ENCODE measurements at places on chromosomes 2 and 18.
A peak's percentile ranks its signal among the peaks of the same experiment; 100 is the strongest.

- DNase-seq: no peak
Observed at GRCh38 chr18:79187532-79188277, 118.5 kb downstream of the ATP9B start.

GRCh38 chr18:43279015-43279744 is 1.9 kb upstream of the SYT4 start:
- no peak for DNase-seq

DNA sequence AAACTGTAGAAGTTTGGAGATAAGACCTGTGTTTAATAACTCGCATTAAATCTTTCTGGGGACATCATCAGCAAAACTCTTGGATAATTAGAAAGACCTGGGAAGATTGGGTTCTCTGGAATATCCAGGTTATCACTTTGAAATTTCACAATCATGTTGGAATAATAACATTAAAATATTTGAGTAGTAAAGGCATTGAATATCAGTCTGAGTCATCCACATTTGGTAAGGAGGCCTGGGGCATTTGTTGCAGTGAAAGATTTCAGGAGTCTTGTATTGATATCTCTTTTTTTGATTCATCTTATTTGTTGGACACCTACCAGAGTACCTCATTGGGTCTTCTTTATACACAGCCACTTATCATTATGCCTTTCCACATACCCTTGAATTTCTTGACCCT is 95.9 kb downstream of the EPB41L5 start:
- no peak for DNase-seq

- no peak for DNase-seq
Observed at GRCh38 chr2:79114797-79115494, 5.3 kb upstream of the REG1A start.

GRCh38 chr2:186256540-186256939 is 229.5 kb upstream of the ZC3H15 start:
- no peak for DNase-seq

GRCh38 chr2:28117104-28117596 is 226.6 kb downstream of the BABAM2 start:
- peak; percentile 45 for DNase-seq

GRCh38 chr2:195672674-195673073 is 15.6 kb downstream of the SLC39A10 start:
- no peak for DNase-seq

- DNase-seq: no peak
Observed at GRCh38 chr2:145166731-145167302, 646.9 kb upstream of the ZEB2 start.

DNA sequence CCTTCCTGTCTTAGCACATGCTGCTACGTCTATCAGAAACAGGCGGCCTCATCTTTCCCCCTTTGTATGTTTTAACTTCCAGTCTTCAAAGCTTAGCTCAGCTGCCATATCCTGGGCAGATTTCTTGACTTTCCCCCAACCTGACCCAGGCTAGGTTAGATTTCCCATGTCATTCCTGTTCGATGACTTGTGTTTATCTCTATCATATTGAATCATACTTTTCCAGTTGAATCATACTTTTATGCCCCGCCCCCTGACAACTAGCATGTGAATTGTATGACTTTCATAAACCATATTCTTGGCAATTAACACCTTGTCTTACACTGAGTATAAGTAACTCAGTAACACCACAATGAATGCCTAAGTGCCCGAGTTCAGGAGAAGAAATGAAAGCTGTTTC is 128.3 kb downstream of the CYRIA start:
- no peak for DNase-seq

DNA sequence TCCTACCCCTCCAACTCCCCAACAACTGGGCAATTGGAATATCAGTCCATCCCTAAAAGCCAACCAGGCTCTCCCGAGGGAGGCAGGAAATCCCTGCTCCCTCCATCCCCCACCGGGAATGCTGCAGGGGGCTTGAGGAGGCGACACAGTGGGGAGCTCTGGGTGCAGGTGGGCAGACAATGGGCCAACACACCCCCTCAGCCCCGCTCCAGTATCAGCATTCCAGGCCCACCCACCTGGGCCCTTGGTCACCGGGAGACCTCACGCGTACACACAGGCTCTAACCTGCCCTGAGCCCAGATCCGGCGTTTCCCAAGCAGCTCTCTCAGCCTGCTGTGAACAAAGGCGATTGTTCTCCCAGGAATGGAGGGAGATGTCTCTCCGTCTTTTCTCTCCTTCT is 37.6 kb upstream of the FZD7 start:
- DNase-seq: no peak

DNA sequence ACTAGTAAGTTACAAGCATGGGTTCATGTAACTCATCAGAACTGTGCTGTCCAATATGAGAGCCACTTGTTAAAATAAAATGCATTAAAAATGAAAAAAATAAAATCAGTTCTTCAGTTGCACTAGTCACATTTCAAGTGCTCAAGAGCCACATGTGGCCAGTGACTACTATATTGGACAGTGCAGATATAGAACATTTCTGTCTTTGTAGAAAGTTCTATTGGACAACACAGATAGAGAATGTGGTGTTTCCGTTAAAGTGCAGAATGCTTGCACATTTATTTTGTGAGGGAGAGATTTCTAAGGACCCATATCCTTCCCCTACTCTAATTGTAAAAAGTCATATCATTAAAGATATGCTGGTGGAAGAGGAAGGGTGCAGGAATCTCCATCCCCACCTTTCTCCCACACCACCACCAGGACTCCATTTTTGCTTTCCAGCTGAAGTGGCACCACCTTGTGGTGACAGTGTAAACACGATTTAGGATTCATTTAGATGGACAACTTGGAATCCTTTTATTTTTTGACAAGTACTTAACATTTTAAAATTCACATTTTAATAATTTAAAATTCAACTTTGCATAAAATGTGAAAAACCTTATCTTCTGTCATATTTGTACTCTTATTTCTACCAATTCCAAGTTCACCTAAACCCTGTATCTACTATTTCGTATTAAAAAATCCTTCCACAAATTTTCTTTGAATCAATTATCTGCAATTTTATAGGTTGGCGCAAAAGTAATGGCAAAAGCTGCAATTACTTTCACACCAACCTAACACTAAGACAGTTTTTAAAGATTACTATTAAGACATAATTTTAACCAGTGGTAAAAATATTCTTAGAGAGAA is 9.4 kb upstream of the CD302 start:
- no peak for DNase-seq

DNA sequence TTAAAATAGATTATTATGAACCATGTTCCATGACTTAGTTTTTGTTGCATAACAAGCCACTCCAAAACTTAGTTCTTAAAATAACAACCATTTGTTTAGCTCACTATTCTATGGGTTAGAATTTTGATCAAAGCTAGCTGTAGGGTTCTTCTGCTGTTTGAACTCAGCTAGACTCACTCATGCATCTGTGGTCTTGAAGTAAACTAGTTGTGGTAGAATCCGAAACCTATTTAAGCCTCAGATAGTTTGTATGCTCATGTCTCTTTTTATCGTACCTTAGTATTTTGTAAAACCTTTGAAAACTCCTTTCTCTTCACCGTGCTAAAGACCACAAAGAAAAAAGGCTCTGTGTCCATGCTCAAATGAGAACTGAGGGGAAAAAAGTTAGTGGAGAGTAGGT is 166.6 kb downstream of the XIRP2 start:
- no peak for DNase-seq

- DNase-seq: no peak
Observed at GRCh38 chr18:7567474-7568425, 634 bp downstream of the PTPRM start.

GRCh38 chr2:127771756-127772155 is 39.2 kb downstream of the WDR33 start:
- DNase-seq: no peak

DNA sequence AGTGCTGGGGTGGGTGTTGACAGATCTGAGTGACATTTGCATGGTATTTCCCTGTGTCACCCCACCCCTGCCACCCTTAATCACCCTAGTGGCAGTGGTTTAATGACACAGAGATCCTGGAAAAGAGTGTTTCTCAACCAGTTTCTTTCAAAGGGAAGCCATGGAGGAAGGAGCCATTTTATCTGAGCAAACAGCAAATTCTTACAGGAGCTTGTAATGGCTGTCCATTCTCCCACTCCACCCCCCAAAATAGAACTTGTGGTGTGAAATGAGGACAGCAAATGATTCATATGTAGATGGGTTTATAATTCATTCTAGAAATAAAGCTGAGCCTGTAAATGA is 51.5 kb downstream of the CDC42EP3 start:
- DNase-seq: no peak

DNA sequence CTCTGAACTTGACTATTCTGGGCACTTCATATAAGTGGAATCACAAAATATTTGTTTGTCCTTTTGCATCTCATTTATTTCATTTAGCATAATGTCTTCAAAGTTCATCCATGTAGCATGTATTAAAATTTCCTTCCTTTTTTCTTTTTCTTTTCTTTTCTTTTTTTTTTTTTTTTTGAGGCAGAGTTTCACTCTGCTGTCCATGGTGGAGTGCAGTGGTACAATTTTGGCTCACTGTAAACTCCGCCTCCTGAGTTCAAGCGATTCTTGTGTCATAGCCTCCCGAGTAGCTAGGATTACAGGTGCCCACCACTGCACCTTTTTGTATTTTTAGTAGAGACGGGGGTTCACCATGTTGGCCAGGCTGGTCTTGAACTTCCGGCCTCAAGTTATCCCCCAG is 11.9 kb downstream of the ATP8B1 start:
- no peak for DNase-seq

GRCh38 chr2:150997702-150998440 is 263.8 kb downstream of the RBM43 start:
- peak; percentile 74 for DNase-seq

DNA sequence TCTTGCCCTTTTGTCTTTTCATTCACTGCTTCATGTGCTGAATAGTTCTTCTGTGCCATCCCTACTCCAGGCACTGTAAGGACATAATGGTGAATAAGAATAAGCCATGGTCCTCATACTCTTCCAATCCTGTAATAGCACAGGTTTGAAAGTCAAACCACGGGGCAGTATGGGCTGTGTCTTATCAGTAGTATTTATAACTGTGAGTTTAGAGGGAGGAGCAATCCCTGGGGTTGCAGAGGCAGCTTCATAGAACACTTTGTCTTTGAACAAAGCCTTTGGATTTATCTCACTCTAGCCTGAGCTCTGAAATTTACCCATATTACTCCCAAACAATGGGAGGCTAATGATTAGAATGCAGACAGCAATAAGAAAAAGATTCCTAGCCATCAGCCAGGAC is 30.2 kb upstream of the ALK start:
- no peak for DNase-seq

- no peak for DNase-seq
Observed at GRCh38 chr18:26655525-26656430, 107.4 kb upstream of the KCTD1 start.

GRCh38 chr2:185738679-185739472 is at the start of gene FSIP2:
FSIP2 (plus strand) TSS chr2:185738804; CDS start chr2:185738895, 91 bp downstream.
- DNase-seq: peak; percentile 17

DNA sequence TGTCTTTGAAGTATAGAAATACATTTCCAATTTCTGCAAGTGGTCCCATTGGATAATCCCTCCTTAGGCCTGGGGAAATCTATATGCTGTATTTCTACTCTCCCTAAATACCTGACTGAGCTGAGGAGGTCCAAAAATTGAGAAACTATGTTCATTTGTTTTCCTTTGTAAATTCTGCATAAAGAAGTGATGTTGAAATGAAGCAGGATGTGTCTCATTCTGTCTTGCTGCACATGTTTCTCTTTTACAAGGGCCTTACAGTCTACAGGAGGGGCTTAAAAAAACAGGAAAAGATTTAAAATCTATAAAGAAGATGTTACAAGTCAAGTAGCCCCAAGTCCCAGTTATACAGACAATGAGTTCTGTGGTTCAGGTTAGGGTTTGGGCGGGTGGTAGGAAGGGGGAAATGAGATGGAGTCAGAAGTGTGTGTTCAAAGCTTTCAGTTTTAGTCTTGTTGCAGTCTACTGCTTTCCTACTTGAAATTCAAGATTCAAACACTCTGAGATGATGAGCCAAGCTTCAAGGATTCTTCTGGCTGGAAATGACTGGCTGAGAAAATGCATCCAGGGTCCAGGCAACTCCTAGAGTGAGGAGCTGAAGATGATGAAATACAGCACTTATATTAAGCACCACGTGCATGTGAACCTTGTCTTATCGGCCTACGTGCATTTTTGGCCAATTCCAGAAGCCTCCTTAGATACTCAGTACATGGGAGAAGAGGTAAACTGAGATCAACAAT is 146.3 kb upstream of the CELF4 start:
- DNase-seq: no peak

DNA sequence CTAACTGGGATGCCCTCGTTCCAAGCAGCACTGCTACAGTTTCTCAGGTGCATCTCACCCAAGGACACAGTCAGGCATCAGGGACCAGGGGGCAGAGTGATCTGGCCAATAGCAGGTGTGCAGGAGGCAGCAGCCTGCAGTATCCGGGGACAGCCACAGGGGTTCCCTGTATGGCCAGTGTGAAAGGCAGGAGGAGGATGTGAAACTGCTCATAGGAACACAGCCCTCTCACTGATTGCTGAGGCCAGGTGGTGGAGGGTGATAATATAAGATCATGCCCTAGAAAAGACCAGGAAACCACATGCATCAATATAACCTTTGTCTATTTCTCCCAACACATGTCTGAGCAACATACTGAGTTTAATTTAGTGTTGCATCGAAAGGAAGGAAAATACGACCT is 112.7 kb upstream of the TACR1 start:
- DNase-seq: no peak

GRCh38 chr2:235940330-235940729 is 227.9 kb downstream of the GBX2 start:
- DNase-seq: peak; percentile 35

GRCh38 chr2:128279009-128279408 is 39.7 kb downstream of the HS6ST1 start:
- DNase-seq: no peak

GRCh38 chr2:72963423-72964145 is 46.3 kb downstream of the EMX1 start:
- DNase-seq: no peak

GRCh38 chr2:120817136-120817955 is 81.7 kb downstream of the GLI2 start:
- no peak for DNase-seq

DNA sequence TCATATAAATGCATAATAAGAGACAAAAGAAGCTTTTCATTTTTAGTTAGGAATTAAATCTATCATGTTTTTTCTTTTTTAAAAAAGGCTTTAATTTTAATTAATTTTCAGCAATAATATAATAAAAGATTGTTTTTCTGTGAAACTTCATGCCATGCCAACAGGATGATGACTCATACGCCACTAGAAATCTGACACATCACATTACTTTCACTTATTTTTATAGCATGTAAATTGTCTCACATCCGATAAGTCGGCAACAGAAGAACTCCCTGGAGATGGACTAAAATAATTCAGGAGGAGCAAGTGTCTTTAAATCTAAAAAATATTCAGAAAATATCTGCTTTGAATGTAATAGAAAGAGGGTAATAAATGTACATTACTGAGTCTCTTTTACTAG is 1024.2 kb upstream of the ACVR2A start:
- DNase-seq: no peak
